Uterus (tissue), 4 donors: ENCODE measurements at places on chromosomes 16 and 17.

- no peak for DNase-seq
Measured at GRCh38 chr16:76487411-76488064, 210.3 kb downstream of the CNTNAP4 start.

GRCh38 chr17:45914047-45914717, 19.8 kb downstream of the MAPT start:
- no peak for DNase-seq

DNA sequence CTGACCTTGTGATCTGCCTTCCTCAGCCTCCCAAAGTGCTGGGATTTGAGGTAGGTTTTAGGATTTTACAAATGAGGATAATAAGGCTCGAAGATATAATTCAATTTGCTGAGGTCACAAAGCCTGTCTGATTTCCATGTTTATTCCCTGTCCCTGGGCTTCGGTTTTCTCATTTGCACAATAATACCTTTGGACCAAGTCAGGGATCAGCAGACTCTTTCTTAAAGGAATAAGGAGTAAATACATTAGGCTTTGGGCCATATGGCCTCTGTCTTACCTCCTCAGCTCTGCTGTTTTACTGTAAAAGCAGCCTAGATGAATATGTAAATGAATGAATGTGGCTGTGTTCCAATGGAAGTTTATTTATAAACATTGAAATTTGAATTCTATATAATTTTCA, 442.8 kb downstream of the HS3ST4 start:
- no peak for DNase-seq

DNA sequence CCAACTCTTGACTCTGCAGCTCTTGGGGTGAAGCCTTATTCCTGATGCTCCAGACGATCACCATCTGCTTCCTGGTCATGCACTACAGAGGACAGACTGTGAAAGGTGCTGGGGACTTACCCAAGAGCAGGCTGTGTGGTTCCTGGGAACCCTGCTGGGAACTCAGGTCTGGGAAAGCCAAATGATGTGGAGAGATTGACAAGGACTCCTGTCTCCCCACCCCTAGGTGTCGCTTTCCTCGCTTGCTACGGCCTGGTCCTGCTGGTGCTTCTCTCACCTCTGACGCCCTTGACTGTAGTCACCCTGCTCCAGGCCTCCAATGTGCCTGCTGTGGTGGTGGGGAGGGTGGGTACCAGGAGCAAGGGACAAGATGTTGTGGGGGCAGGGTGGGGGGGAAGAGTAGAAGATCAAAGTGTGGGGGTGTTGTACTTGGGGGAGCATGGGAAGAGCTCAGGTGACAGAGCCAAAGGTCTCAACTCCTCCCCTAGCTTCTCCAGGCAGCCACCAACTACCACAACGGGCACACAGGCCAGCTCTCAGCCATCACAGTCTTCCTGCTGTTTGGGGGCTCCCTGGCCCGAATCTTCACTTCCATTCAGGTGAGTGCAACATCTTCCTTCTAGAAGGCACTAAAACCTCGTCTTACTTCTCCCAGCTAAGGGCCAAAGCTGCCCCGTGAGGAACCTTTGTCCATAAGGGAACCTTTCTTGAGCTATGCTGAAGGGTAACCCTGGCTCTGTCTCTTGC, 3.0 kb downstream of the SOX15 start:
- DNase-seq = no peak

DNA sequence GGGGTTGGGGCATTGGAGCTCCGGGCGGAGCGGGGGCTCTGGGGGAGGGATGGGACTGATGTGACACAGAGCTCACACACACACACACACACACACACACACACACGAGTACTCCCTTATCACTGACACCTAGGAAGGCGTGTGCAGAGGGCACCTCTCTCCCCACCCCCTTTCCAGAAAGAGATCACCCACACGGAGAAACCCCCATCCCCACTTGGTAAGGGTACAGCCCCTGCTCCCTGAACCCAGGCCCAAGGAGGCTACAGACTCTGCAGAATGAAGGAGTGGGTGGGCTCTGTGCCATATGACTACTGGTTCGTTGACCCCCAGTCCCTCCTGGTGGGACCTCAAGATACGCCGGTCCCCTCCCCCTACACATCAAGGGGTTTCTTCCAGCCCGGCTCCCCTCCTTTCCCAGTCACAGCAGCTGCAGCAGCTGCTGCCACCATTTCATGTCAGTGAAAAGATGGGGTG, 8.7 kb upstream of the ARHGAP23 start:
- DNase-seq = no peak

- DNase-seq = no peak
Measured at GRCh38 chr17:41402161-41402560, 4.8 kb upstream of the KRT31 start.

DNA sequence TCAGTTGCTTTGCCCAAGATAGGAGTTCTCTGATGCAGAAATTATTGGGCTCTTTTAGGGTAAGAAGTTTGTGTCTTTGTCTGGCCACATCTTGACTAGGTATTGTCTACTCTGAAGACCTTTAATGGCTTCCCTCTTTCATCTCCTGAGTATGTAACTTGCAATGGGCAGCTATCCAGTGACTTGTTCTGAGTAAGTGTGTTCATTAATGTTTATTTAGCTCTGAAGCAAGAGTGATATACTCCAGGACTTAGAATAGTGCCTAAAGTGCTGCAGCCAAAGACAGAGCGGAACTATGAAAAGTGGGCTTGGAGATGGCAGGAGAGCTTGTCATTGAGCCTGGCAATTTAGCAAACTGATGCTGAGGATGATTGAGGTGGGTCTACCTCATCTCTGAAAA, 8.8 kb upstream of the TANGO6 start:
- DNase-seq = no peak

GRCh38 chr17:34579017-34579946, at the start of gene TMEM132E:
Gene TMEM132E (plus strand): TSS chr17:34579582. CDS start chr17:34581077, 1,495 bp downstream.
- DNase-seq = no peak

GRCh38 chr17:9124554-9124935, 103.2 kb downstream of the NTN1 start:
- no peak for DNase-seq

DNA sequence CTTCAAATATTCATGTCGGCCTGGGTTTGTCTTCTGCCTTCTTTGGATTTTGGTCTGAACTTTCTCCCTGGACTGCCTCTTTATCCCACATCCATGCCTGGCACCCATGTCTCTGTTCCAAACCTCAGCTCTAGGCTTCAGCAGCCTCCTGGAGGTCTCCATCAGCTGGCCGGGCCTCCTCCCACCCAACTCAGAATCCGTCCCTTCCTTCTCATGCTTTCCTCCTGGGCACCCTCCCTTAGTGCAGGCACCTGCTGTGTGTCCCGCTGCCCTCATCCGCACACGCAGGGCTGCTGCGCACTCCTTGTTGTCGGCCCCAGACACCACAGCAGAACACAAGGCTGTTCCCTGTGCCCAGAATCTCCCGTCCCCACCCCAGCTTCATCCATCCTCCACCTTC, 14.0 kb downstream of the LDHD start:
- DNase-seq = no peak

GRCh38 chr16:7304279-7304678, 28.4 kb upstream of the RBFOX1 start:
- DNase-seq = no peak

GRCh38 chr17:42118545-42118944, 2.6 kb downstream of the KAT2A start:
- no peak for DNase-seq
